ENCODE measurements at places on chromosomes 11 and 22.

- DNase-seq: peak; percentile 97
These were observed 6.9 kb downstream of the UBE4A start for GRCh38 chr11:118366287-118366686.

DNA sequence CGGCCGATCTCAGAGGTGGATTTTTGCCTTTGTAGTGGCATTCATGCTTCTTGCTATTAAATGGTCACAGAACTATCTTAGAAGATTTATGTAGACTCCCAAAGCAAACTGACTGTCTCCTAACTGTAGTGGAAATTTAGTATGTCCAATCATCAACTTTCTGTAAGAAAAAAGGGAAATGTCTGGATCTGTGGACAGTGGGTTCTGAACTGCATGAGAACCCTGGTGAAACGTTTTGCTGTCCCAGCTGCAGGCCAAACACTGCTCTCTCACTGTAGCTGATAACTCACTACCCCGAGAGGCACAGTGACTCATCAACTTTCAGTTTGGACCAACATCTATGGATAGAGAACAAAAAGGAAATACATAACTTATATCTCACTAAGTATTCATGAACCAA lies 387.1 kb downstream of the SOX6 start:
- DNase-seq: no peak

DNA sequence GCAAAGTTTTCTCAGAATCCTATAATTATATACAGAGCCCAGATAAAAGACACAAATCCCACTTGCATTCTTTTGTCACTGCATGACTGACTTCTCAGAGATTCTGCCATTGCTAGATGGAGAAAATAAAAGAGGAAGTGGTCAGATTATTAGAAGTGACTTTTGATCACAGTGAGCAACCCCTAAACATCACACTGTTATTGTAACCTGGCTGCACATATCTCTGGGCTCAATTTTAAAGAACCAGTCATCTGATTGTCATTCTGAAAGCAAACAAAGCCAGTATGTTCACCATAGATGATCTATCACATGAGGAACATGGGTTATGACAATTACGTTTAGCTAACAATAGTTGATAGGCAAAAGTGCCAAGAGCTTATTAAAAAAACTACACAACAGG lies 47.8 kb downstream of the COPB1 start:
- DNase-seq: no peak

- no peak for DNase-seq
These were observed 13.8 kb downstream of the CABP7 start for GRCh38 chr22:29733362-29734201.

- no peak for DNase-seq
These were observed 29.3 kb downstream of the NAT10 start for GRCh38 chr11:34134765-34135164.

DNA sequence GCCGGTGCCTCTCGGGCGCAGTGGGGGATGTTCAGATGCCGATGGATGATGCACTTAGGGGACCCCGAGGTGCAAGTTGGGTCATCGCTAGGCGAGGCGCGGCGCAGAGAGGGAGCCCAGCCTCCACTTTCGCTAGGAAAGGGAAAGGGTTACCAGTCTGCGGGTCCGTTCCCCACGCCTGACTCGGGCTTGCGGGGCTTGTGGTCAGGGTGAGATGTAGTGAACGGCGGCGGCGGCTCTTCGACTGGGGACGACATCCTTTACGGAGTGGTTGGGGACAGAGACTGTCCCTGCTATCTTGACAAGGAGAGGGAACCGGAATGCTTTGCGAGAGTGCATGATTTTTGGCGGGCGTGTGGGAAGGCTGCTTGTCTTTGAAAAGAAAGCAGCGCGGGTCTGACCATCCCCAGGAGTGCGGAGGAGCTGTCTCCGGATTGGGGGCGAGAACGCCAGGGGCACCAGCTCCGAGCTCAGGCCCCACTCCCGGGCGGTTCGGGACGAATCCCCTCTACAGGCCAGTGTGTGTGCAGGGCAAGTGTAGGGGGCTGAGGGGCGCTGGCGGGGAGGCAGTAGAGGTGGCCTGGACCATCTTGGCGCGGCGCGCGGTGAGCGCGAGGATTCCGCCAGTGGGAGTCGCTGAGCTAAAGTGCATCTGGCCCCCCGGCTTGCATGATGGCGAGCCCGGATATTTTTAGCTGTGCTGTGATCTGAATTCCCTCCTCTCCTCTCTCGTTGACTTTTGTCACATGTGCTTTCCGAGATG lies 1.1 kb downstream of the FAT3 start:
- DNase-seq: no peak

DNA sequence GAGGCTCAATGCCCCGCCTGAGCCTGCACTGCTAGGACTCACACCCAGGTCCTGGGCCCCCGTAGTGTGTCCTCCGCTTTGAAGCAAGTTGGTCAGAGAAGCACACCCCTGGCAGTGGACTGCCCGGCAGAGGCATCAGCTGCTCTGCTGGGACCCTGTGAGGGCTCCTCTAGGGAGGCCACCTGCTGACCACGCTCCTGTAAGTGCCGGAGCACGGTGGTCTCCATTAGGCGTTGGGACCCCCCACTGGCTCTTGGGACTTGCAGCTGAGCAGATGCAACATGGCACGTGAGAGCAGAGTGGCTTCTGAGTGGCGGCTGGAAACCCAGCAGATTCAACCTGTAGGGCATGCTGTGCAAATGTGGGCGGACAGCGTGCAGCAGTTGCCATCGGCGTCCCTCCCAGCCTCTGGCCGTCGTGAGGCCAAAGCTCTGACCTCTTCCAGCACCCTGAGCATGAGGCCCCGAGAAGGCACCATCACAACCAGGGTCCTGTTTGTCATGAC lies 16.9 kb downstream of the MRGPRG start:
- DNase-seq: no peak

- peak; percentile 99 for DNase-seq
These were observed 22.9 kb upstream of the TLCD5 start for GRCh38 chr11:120302001-120302805.

DNA sequence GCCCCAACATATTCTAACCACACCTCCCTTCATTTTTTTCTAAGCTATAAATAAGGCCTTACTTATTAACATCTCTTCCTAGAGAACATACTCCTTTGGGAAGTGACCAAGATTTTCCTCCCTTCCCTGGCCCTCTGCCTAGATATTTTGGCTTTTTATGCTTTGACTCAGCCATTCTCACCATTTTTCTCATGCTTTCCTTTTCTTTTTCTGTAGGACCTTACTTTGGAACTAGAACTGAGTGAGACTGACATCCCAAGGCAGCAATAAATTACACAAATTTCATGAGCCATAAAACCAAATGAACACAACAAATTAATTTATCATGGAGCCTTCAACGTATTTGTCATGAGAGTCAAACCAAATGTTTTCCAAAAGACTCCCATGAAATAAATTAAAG lies 142.7 kb upstream of the CTSC start:
- DNase-seq: no peak

- DNase-seq: no peak
These were observed 83.2 kb downstream of the ST3GAL4 start for GRCh38 chr11:126438691-126439090.

- DNase-seq: no peak
These were observed 50.5 kb downstream of the NCAPD3 start for GRCh38 chr11:134173296-134173695.

- no peak for DNase-seq
These were observed 13.2 kb upstream of the AIFM3 start for GRCh38 chr22:20953668-20954500.

- no peak for DNase-seq
These were observed 10.7 kb upstream of the SMIM38 start for GRCh38 chr11:69145050-69145380.

GRCh38 chr11:24437123-24437522 lies 59.7 kb upstream of the LUZP2 start:
- no peak for DNase-seq

DNA sequence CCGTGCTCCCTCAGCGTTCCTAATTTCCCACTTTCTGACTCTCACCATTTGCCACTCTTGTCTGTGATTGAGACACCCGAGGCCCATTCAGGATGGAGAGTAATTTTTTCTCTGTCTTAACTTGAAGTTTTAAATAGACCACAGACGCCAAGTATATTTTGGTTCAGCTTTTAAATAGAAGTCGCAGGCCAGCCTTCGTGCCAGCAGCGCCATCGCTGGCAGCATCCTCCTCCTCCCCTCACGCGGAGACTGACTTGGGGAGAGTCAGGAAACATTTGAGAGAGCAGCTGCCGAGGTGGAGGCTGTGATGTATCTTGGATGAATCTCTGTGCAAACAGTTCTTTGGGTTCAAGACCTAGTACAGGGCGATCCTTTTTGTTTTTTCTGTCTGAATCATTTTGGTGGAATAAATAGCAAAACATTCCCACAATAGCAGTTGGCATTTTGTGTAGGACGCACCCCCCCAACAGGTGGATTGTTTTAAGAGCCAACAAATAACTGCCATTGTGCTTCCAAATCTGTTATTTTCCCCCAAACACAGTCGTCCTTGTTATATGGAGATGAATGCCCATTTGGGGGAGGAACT lies 889 bp upstream of the DMC1 start:
- DNase-seq: no peak

DNA sequence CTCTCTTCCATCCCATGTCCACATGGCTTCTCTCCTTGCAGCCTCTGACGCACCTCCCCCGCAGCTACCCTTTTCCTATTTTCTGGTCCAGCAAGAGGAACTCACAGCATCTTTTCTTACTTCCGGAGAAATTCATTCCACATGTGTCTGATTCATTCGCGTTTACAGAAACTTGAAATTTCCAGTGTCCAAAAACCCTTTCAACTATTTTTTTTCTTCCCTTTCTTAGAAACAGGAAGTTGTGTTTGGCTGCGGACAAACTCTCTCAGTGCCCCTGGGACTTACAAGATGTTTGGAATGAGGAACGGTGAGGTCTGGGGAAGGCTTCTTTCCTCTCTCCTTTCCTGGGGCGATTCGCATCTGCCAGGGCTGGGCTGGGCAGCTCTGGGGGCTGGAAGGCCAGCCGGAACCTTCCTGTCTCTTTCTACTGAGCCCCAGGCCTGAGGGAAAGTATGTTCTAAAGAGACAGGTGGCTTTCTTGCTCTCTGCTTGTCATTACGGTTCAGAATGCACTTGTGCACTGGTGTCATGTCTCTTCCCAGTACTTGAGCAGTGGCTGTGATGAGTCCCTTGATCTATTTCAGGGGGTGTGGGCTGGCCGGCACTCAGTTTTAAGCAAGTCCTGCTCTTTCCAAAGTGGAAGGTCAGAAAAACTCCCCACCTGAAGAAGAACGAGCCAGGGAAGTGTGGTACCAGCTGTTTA lies 27.5 kb downstream of the ADAMTS8 start:
- DNase-seq: no peak

DNA sequence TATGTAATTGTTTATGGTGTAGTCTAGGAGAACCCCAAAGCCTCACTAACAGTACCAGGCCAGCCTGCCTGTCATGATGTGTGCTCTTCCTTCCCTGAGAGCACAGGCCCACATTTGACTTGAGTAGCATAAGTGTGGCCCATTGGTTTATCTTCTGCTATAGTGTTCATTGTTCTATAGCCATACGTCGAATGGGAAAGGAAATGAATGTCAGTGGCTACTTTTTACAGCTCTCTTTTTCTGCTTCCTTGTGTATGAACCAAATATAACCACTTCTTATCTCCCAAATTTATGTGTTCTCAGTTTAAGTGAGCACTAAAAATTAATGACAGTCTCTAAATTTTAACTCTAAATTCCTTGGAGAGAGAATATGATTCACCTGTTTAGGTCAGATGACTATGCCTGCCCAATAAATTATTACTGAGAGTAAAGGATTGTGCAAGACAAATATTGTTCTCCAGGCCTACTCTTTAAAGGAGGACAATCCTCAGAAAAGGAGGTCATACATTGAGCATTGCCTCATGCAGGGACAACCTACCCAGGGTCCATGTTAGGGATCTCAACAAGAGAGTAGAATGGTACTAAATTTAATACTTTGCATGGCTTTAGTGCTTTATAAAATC lies 222.9 kb upstream of the ARHGAP20 start:
- no peak for DNase-seq

GRCh38 chr22:25509374-25509791 lies 55.1 kb upstream of the GRK3 start:
- DNase-seq: no peak

GRCh38 chr11:24496736-24497725 lies at the start of gene LUZP2:
TSS of gene LUZP2 (plus strand) at chr11:24497053.
- peak; percentile 76 for DNase-seq

- DNase-seq: no peak
These were observed 10.8 kb downstream of the KCTD17 start for GRCh38 chr22:37062376-37062675.

- DNase-seq: no peak
These were observed 1.2 kb downstream of the KMT2A start for GRCh38 chr11:118437208-118438125.

GRCh38 chr22:47160781-47161520 lies 398.5 kb downstream of the TBC1D22A start:
- no peak for DNase-seq

GRCh38 chr11:62603776-62604299 lies 2.2 kb upstream of the MTA2 start:
- no peak for DNase-seq

- no peak for DNase-seq
These were observed 619.9 kb downstream of the TBC1D22A start for GRCh38 chr22:47382164-47382890.

DNA sequence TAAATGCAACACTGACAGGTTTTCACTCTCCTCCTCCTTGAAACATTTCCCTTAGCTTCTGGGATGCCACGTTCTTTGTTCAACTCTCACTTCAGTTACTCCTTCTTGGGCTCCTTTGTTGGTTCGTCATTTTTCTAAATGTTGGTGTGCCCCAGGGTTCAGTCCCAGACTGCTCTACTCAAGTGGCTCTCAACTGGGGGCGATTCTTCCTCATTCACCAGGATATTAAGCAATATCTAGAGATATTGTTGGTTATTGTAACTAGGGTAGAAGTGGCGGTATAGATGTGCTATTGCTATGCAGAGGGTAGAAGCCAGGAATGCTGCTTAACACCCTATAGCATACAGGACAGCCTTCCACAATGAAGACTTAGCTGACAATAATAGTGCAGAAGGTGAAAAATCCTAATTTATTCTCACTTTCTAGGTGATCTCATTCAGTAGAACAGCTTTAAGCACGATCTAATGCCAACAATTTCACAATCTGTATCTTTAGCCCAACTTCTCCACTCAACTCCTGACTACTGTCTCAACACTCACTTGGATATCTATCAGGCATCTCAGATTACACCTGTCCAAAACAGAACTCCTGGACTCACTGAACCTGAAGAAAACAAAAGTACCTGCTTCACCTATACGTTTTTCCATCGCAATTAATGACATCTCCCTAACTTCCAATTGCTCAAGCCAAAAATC lies 4.6 kb downstream of the NUP160 start:
- DNase-seq: no peak

- DNase-seq: no peak
These were observed 26.8 kb upstream of the PHLDA2 start for GRCh38 chr11:2955906-2956476.

- no peak for DNase-seq
These were observed 57.6 kb upstream of the OLFML1 start for GRCh38 chr11:7427733-7428132.

All from LNCaP clone FGC (cell line).